ENCODE measurements at places on chromosomes 3 and 15. TPM values are rescaled to one million over a fixed set of nuclear protein-coding genes. Genes with fewer than 3 reads are reported as not detected.

SLC9C1 gene
- 0.15 TPM for total RNA-seq

SAMMSON gene
- total RNA-seq: not detected

ISG20 gene
- total RNA-seq: 43.5 TPM

CAV3 gene
- total RNA-seq: not detected

SYNPR gene
- total RNA-seq: not detected

RBP2 gene
- 3.1 TPM for total RNA-seq

GRCh38 chr3:23762214-23762613 is 43.5 kb upstream of the UBE2E1 start:
- H3K36me3 ChIP-seq: no peaks in the 10 kb centered on the region
- no peak overlapping the region for H3K27ac ChIP-seq
- no peaks in the 10 kb centered on the region for H3K27me3 ChIP-seq
- H3K4me3 ChIP-seq: no peak overlapping the region

GRCh38 chr3:112687616-112688015 is 46.7 kb upstream of the CCDC80 start:
- H3K27ac ChIP-seq: no peak overlapping the region
- H3K36me3 ChIP-seq: no peaks in the 10 kb centered on the region
- no peak overlapping the region for H3K4me3 ChIP-seq
- H3K4me1 ChIP-seq: no peaks in the 10 kb centered on the region

DNA sequence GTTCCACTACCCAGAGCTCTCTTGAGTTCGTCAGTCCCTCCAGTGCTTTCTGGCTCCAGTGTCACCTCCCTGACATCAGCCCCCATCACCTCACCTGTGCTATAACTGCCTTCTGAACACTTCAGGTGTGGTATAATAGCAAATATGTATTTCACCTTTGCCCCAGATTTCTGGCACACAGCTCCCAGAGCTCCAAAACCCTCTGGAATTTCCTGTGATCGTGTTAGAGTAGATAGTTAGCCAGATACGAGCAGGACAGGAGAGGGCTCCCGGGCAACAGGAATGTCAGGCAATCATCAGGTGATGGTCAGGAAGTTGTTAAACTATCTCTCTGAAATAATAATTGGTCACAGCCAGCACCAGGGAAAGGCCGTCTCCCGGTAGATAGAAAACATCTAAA is 22.6 kb upstream of the LIMD1 start:
- H3K27ac ChIP-seq: no peak overlapping the region
- no peaks in the 10 kb centered on the region for H3K4me1 ChIP-seq
- no peaks in the 10 kb centered on the region for H3K36me3 ChIP-seq

DNA sequence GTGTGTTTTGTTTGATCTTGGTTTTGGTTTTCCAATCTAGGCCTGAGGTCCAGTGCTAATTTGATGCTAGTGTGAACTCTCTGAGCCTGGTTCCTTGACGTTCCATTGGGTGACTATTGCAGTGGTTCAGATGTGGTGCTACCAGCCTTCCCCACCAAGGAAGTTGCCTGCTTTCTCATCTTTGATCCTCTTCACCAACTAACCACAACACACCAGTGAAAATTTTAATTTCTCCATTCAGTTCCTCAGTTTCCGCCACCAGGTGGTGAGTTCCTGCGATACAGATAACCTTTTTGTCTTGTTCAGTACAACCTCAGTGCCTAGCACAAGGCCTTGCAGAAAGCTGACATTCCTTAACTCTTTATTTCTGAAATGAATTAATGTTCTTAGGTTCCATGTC is 337.4 kb upstream of the TPRG1 start:
- H3K4me3 ChIP-seq: no peak overlapping the region
- H3K4me1 ChIP-seq: no peaks in the 10 kb centered on the region
- H3K36me3 ChIP-seq: no peaks in the 10 kb centered on the region
- H3K27ac ChIP-seq: no peak overlapping the region

DNA sequence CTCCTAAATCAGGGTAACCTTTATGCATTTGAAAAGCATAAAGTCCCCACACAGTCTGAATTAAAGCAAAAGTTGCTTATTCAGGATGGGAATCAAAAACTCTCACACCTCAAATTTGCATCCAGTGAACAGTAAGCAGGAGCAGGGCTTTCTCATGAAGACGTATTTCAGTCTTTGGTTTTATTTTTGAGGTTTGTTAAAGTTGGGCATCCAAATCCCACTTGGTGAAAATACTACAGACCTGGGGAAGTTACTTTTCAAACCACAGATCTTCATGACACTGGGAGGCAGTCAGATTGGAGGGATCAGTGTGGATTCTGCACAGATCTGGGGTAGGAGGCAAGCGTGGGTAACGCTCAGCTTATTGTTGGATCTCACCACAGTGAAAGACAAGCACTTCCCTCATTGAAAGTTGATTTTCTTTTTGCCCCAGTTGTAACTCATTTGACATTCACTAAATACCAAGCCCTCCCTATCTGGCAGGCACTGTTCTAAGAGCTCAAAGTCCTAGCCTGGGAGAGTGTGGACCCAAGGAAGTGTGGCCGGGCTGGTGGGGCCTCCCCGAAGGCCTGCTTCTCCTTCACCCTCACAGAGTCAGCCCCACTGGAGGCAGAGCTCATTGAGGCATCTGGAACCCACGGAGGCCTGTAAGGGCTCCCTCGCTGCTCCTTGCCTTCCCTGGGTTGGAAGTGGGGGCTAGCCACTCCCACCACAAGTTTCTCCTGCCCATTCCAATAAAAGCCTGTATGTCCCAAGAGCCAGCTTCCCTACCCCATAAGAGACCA is 783 bp upstream of the ISG20 start:
- H3K4me1 ChIP-seq: peaks cover 5% of the 10 kb centered on the region
- H3K36me3 ChIP-seq: no peaks in the 10 kb centered on the region
- DNase-seq: no peak
- peak overlapping the region; percentile 30 for H3K4me3 ChIP-seq
- H3K27ac ChIP-seq: peak overlapping the region; percentile 96
- no peaks in the 10 kb centered on the region for H3K27me3 ChIP-seq

- DNase-seq: no peak
- no peaks in the 10 kb centered on the region for H3K4me1 ChIP-seq
- H3K36me3 ChIP-seq: no peaks in the 10 kb centered on the region
- no peak overlapping the region for H3K4me3 ChIP-seq
- H3K27me3 ChIP-seq: no peaks in the 10 kb centered on the region
These were observed 16.0 kb downstream of the CMSS1 start for GRCh38 chr3:99833617-99834205.

DNA sequence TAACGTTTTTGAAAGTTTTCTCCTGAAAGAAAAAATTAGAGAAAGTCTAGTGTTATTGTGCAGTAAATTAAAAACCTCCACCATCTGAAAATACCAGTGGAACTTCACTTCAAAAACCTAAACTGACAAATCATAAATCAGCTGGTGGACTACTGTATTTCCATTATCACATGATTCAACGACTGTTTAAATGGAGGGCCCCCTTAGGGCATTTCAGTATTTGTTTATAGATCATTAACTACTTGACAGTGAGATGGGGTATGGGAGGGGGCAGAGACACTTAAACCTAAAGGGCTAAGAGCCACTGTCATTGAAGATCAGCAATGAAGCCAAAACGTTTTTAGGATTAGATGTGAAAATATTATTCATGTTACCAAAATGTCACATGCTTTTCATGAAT is 8.8 kb upstream of the C15orf61 start:
- H3K36me3 ChIP-seq: no peaks in the 10 kb centered on the region
- H3K4me1 ChIP-seq: no peaks in the 10 kb centered on the region
- no peak overlapping the region for H3K4me3 ChIP-seq
- H3K27ac ChIP-seq: no peak overlapping the region
- no peak for DNase-seq

GRCh38 chr3:39166134-39166710 is 12.8 kb upstream of the CSRNP1 start:
- no peaks in the 10 kb centered on the region for H3K27me3 ChIP-seq
- no peaks in the 10 kb centered on the region for H3K36me3 ChIP-seq
- H3K27ac ChIP-seq: peak overlapping the region; percentile 38
- no peak for DNase-seq

- H3K36me3 ChIP-seq: no peaks in the 10 kb centered on the region
- DNase-seq: no peak
- H3K4me3 ChIP-seq: no peak overlapping the region
- H3K27me3 ChIP-seq: no peaks in the 10 kb centered on the region
These were observed 164.5 kb downstream of the GAP43 start for GRCh38 chr3:115787818-115788217.

Data from colonic mucosa (tissue), 4 donors.